ENCODE measurements at places on chromosomes 3 and 15.

GRCh38 chr3:152738656-152739055 lies 96.3 kb upstream of the P2RY1 start:
- peak; percentile 33 for DNase-seq

GRCh38 chr3:119639494-119640350 lies 20.7 kb downstream of the POPDC2 start:
- no peak for DNase-seq

GRCh38 chr3:125374501-125374995 lies 577 bp downstream of the ZNF148 start:
- DNase-seq: peak; percentile 35

DNA sequence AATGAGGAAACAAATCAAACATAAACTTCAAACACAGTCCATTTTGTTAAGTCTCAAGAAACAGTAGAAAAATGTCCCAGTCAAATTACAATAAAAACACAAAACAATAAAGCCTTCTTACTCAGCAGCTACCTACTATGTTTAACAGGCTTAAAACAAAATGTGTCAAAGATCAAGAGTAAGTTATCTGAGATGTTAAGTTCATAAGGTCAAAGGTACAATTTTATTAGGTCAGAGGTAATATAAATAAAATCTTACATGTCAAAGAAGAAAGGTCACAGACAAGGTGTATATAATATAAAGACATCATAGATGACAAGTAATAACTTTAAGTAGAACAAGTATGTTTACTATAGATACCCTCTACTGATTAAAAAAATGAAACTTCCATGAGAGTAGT lies 208.3 kb downstream of the SCAPER start:
- no peak for DNase-seq

DNA sequence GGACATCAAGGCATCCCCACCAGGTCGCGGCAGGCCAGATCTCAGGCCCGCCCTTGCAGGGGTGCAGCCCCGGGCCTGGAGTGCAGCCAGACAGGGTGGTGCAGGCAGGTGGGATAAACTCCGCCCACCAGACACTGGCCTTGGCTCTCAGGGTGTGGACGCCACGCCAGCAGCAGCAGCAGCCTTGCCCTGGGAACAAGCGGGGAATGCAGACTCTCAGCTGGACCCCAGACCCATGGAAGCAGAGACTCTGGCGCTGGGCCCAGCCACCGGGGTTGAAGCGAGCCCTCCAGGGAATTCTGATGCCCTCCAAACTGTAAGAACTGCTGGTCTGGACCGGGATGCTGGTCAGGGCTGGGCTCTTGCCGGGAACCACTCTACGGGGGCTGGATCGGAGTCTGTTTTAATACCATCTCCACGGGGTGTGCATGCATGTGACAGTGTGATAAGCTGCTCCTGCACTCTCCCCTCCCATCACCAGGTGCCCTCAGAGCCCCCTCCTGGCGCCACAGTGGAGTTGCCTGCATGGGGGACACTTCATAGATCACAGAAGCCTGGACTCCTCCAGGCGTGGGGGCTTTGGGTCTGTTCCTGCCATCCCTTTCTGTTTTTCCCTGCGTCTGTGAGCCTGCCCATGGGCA lies 142.7 kb downstream of the NSMCE3 start:
- DNase-seq: no peak

DNA sequence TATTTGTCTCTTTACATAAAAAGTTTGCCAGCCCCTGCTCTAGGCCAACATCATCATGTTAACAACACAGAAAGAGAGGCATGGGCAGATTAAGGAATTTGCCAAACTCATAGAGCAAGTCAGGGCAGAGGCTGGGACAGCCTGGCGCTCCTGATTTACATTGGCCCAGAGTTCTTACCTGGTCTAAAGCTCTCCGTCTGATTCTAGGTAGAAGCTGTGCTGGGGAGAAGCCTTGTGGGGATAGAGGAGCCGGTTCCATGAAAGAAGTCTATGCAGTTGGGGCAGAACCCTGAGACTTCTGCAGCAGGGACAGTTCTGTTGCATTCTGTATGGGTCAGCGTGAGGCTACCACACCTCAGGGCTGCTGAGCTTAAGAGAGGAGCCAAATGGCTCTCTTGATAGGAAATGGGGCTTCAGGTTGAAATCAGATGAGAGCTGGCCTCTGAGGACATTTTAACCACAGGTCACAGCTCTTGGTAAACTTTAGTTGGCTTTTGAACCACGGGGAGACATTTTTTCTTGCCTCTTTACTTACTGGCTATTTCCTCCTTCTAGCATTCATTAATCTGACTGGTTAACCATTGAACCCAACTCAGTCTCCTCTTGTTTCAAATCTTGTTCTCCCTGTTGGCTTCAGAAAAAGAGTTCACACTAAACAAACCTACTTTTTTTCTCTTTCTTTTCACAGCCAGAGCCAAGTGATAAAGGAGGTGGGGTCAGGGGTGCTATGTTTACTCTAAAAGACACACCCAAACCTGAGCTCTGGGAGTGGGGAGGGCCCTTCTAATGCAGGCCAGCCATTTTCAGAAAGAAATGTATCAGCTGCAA lies 250.7 kb downstream of the OPA1 start:
- no peak for DNase-seq

- DNase-seq: no peak
These were observed 65.7 kb downstream of the TMCC1 start for GRCh38 chr3:129827765-129828164.

- DNase-seq: peak; percentile 52
These were observed 257.0 kb downstream of the NR1D2 start for GRCh38 chr3:24202071-24202470.

GRCh38 chr3:38837358-38837757 lies 21.3 kb upstream of the SCN10A start:
- no peak for DNase-seq

DNA sequence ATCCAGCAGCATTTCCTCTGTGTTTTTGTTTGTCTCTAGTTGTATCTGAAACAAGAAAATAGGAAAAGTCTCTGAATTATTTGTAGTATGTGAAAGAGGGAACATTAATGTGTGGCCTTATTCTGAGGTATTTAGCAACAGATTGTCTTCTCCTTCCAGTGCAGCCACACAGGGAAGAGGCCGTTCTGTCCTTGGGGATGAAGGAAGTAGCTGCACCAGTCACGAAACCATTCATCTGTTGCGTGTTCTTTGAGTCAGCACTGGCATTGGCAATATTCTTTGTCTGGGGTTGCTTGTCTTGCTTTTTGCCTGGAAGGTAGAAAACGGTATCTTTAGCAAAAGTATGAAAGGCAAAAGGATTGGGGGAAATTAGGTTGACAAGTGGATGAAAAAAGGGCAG lies 91.6 kb downstream of the CDIN1 start:
- no peak for DNase-seq

GRCh38 chr3:3646934-3647333 lies 152.3 kb upstream of the LRRN1 start:
- DNase-seq: no peak

GRCh38 chr3:195015021-195015420 lies 255.9 kb downstream of the XXYLT1 start:
- DNase-seq: peak; percentile 20

- no peak for DNase-seq
These were observed 45.3 kb upstream of the SLCO2A1 start for GRCh38 chr3:134074790-134075567.

- DNase-seq: peak; percentile 57
These were observed 342.8 kb upstream of the IL12A start for GRCh38 chr3:159645874-159646273.

DNA sequence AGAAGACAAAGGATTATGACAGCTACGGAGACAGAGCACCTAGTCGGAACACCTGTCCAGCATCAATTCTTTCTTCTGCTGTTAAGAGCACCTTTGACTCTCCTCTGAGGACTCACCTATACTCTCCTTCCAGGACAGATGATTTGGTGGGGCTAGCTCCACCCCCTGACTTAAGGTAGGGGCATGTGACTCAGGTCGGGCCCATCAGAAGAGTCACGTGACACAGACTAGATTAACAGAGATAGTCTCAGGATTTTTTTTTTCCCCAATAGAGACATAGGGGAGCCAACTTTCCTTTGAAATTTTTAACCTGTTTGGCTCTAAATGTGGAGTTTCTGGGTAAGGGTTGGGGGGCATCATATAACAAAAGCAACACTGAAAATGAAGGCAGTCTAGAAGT lies 11.4 kb upstream of the WNT5A start:
- DNase-seq: no peak

DNA sequence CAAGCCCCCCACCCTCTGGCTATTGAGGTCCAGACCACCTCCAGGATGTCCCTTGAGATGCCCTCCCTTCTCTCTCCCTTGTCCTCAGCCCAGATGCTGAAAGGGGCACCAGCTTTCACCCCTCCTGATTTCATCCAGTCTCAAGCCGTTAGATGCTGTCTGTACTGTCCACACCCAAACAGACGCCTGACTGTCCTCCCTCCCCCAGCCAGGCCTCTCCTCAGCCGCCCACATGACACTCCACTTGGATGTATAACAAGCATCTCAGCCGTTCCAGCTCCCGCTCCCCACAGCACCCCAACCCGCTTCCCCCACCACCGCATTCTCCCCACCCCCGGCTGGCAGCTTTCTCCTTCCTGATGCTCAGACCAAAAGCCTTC lies 25.0 kb upstream of the CYP11A1 start:
- DNase-seq: peak; percentile 78

- DNase-seq: no peak
These were observed 34.6 kb downstream of the IGSF10 start for GRCh38 chr3:151426341-151426657.

DNA sequence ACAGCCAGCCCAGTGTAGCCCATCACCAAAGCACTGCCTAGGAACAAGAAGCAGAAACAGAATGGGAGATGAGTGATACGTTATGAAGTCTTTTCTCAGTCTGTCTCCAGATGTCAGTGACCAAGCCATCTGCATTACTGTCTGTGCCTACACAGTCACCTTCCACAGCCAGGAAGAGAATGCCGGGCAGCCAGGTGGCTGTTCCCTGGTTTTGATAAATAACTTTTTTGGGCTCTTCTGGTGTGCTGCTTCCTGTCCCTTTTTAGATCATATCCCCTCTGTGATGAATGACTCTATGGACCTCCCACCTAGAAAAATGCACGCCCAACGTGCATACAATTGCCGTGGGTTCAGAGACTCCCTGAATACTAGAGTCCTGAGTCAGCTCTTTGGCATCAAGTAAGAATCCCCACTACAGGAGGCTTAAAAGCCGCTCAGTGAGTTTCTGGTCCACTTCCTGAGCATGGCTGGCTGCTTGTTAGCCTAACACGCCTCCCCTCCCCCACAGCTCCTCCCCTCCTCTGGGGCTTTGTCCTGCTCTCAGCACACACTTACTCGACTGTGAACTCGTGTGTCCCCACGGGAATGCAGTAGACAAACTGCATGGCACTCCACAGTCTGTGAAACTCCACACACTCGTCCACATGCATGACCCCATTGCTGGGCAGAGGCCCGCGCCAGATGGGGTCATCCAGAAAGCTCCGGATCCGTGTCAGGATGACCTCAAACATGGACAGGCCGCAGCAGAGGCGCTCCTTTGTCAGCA lies 34.7 kb downstream of the NIPA2 start:
- peak; percentile 95 for DNase-seq

DNA sequence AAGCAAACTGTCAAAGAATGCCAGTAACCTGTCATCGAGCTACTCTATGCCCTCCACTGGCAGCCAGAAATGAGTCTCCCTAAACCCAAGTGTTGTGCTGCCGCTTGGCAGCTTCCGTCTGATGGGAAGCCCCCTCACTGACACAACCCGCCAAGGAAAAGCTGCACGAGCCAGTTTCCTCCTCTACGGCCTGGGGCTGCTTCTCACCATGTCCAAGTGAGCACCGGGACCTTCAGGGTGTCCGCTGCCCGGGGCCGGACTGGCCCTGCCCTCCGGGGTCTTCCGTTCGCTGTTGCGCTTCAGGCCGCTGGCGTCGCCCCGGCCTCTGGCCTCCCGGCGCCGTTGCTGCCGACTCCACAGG lies 490 bp downstream of the TOMM70 start:
- DNase-seq: peak; percentile 6

GRCh38 chr3:53320697-53321096 lies 26.6 kb downstream of the DCP1A start:
- no peak for DNase-seq

- DNase-seq: no peak
These were observed 264.6 kb downstream of the RORA start for GRCh38 chr15:60964527-60964926.

- no peak for DNase-seq
These were observed 13.1 kb downstream of the WDR82 start for GRCh38 chr3:52265387-52265786.

- DNase-seq: no peak
These were observed 37.7 kb downstream of the PCSK6 start for GRCh38 chr15:101451846-101452245.

DNA sequence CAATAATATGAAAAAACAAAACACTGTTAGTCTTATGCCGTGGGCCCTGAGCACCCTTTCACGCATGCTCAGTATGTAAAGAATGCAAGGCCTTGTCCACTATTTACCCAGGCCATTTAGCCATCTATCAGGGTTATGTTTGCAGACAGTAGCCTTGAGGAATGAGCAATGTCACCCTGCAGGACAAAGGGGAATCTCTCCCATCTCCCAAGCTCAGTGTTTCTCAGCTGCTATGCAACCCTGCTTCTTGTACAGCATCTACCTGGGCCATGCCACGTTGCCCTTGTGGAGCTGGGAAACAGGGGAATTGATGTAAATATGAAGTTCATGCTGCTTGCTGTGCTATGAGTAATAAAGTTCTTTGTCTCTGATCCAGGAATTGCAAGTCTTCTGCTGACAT lies 51.5 kb upstream of the SLCO2A1 start:
- no peak for DNase-seq

DNA sequence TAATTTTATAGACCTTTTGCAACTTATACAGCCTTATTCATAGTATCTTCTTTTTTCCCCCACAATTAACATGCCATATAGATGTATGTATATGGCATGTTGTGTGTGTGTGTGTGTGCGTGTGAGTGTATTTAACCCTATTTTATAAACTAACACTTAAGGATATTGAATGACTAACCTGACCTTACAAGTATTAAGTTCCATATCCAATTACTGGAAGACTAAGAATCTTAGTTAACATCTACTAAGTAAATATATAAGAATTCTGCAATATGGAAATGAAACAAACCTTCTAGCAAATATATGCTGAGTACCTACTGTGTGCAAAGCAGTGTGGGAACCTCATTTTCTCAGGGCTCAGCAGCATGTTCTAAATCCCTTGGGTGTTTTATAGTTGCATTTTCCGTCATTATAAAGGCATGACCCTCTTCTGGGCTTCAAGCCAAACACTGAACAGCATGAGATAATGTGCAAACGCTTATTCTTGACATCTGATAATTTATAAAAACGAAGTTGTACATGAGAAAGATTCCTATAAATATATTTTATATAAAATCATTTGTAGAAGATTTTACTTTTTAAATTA lies 105.5 kb downstream of the NLGN1 start:
- peak; percentile 65 for DNase-seq

GRCh38 chr3:100753846-100754245 lies 44.6 kb downstream of the TFG start:
- DNase-seq: no peak

GRCh38 chr3:137046747-137047146 lies 89.0 kb downstream of the IL20RB start:
- DNase-seq: no peak

- DNase-seq: no peak
These were observed 371.4 kb downstream of the ROBO2 start for GRCh38 chr3:77411334-77411733.

- DNase-seq: no peak
These were observed 77.5 kb downstream of the RPL22L1 start for GRCh38 chr3:170792471-170792870.

GRCh38 chr3:70242297-70242882 lies 70.0 kb downstream of the MDFIC2 start:
- no peak for DNase-seq

Measured in fibroblast of skin of abdomen (primary cell).